ENCODE measurements at places on chromosomes 1 and 21.
A peak's percentile ranks its signal among the peaks of the same experiment; 100 is the strongest.

GRCh38 chr1:97938285-97938642 is 17.4 kb upstream of the DPYD start:
- DNase-seq, result no peak

GRCh38 chr1:216617081-216617875 is 106.0 kb downstream of the ESRRG start:
- no peak for DNase-seq

DNA sequence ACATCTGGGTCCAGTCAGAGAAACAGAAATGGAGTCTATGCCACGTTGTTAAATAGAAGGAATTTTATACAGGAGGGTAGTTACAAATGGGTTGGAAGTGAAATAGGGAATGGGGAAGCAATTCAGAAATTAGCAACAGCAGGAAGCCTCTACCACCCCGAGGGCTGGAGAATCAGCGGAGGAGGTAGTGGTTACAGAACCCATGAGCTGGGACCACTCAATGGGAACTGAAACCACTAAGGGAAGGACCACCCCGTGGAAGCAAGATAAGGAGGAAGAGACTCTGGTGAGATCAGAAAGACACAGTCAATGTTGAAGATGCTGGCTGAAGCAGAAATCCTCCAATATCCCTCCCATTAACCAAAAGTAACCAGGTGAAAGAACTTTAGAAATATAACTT is 15.5 kb upstream of the MAST2 start:
- no peak for DNase-seq

- DNase-seq, result no peak
Measured at GRCh38 chr1:64065571-64065970, 137.9 kb upstream of the UBE2U start.

DNA sequence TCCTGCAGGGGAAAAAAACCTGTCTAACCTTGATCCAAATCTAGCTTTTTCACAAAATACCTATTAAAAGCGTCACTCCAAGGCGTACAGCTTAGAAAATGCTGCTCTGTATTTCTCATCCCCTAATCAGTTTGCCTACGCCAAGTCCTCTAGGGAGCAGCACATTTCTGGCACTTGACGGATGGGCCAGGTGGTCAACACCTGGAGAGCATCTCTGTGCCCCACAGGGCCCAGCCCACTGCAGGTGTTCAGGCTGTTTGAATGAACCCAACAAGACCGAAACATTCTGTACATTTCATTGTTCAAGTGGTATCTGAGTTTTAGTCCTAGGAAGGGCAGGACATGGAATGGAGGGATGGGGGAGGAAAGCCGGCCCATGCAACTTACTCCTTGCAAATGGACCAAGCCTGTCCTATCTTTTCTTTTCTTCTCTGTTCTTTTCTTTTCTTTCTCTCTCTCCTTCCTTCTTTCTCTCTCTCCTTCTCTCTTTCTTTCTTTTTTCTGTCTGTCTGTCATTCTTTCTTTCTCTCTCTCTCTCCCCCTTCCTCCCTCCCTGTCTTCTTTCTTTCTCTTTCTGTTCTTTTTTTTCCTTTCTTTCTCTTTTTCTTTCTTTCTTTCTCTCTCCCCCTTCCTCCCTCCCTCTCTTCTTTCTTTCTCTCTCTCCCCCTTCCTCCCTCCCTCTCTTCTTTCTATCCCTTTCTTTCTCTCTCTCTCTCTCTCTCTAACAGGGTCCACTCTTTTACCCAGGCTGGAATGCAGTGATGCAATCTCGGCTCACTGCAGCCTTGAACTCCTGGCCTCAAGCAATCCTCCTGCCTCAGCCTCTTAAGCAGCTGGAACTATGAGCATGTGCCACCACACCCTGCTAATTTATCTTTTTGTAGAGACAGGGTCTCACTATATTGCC is 29.1 kb downstream of the IGFN1 start:
- no peak for DNase-seq

GRCh38 chr21:34260277-34261008 is 103.4 kb upstream of the KCNE2 start:
- no peak for DNase-seq

- DNase-seq, result peak; percentile 68
Measured at GRCh38 chr1:161258439-161259344, at the start of gene PCP4L1. TSS of gene PCP4L1 (plus strand) at chr1:161258745. CDS start at chr1:161258975, 230 bp downstream.
